ENCODE measurements at places on chromosomes 2 and 18. TPM values are rescaled to one million over a fixed set of nuclear protein-coding genes. Genes with fewer than 3 reads are reported as not detected.

The LYG2 gene
- not detected for total RNA-seq

The SIX2 gene
- 41.8 TPM for total RNA-seq

The C2orf72 gene
- 2.1 TPM for total RNA-seq

The CD8B gene
- total RNA-seq: not detected

The IL1B gene
- not detected for total RNA-seq

The ZNF892 gene
- 8.2 TPM for total RNA-seq

The DAPL1 gene
- not detected for total RNA-seq

The FLACC1 gene
- total RNA-seq: 2.9 TPM
